ENCODE measurements at places on chromosomes 2 and 18.

- no peak for DNase-seq
Measured at GRCh38 chr2:41972819-41973218, 75.0 kb upstream of the PKDCC start.

DNA sequence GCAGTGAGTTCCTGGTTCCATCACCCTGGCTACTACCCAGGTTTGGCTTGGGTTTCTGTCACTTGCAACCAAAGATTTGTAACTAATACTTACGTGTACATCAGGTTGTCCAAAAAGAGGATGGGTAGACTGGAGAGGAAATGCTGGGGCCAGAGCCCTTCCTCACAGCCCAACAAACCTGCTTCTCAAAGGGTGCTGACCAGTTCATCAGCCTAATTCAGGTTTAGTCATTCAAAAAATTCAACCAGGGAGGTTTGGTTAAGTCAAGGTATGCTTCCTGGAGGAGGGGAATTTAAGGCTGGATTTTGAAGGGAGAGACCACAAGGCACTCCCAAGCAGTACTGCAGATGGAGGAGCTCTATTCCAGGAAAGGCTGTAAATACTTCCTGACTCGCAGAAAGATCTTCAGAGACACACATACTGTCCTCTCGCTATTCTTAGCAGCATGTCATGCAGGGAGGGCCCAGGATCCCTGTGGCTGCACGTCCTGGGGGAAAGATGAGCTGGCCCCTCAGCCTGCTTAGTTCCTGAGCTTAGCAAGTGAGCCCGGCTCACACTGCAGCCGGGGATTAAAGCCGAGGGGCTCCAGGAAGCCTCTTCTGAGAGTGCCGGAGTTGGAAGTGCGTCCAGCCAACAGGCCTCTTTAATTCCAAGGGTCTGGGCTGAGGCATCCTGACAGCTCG, 40.0 kb upstream of the BIN1 start:
- no peak for DNase-seq

DNA sequence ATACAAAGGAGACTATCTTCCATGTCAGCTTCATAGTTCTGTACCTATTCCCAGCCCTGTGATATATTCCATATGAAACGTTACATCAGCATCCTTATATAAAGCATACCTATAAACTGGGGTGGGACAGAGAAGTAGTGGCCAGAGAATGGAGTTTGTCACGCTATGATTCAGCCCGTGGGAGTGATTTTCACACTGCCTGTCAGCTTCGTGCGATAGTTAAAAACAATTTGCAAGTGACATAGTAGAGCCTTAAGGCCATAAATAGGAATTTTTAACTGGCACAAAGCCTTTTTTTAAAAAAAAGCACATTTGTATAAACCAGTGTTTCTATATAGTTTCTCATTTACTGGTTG, 30.2 kb downstream of the PKP4 start:
- no peak for DNase-seq

DNA sequence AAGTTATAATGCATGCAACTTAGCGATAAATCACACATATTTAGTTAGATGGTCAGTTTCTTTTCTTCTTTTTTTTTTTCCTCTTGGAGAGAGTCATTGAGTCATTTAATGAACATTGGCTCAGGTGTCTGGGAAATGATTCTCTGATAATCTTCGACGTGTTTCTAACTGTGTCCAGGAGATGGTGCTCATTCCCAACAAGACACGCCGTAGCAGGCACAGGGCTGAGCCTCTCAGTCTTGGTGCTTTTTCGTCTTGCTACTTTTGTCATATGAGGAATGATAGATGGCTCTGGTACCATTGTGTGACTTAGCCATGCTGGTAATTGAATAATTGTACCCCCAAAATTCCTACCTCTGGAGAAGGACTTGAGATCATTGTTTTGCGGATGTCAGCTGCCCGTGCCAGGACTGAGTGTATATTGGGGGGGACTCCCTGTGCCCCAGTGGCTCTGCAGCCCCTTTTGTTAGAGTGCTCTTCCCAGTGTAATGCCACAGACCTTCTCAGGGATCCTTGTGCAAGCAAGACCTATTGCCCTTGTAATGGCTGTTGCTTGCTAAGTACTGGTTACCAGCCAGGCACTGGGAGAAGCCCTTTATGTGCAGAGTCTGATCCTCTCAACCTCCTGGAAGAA, 107.6 kb upstream of the CYRIA start:
- DNase-seq = peak; percentile 11

DNA sequence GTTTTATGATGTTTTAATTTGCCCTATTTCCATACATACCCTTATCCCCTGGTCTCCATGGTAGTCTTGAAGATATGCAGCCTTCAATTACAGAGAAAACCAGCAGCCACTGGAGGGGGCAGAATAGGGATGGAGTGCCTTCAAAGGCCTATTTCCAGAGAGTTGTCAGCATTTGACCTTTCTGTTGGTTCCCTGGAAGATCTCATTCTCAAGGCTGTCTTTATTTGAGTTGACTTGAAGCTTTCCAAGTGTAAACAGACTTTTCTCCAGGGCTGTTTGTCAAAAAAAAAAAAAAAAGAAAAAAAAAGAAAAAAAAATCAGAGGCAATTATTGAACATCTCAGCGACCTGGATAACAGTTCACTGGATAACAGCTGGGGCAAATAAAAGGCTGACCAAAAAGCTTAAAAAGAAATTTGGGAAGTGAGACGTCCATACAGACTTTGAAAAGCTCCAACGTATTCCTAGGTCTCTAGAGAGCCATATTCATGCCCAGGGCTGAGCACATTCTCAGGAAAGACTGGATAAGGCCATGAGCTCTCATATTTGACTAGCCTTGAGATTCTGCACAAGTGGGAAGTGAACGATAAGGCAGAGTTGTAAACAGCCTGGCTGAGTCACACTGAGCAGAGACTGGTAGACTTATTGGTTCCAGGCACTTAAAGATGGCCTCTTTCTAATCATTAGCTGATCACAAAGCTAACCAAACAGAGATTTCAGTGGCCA, 126.6 kb downstream of the VAPA start:
- DNase-seq = no peak

- DNase-seq = no peak
Measured at GRCh38 chr18:6069103-6069502, 173.8 kb upstream of the TMEM200C start.

- DNase-seq = no peak
Measured at GRCh38 chr2:44786045-44786816, 155.3 kb upstream of the SIX3 start.

DNA sequence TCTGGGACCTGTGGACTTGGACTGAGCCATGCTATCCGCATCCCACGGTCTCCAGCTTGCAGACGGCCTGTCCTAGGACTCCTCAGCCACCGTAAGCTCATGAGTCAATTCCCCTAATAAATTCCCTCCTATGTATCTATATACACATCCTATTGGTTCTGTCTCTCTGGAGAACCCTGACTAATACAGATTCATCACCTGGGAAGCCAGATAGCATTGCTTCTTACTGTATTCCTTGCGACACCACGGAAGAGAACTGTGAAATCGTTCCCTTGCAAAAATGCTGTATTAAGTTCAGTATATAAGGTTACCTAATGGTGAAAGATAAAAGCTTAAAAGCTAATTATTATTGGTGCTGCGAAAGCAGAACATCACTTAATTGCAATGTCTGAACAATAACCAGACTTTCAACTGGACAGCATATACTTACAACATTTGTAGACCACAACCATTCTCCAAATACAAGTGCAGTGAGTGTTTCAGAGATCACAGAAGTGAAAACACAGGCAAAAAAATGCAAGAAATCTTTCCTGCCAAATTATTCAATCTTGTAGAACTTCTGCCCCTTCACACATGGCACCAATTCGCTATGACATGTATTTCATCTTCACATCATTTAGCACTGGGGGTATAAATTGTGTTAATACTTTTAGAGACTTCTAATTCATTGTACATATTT, 352.9 kb downstream of the TXNL1 start:
- DNase-seq = no peak

- DNase-seq = no peak
Measured at GRCh38 chr2:44778221-44778654, 163.3 kb upstream of the SIX3 start.

DNA sequence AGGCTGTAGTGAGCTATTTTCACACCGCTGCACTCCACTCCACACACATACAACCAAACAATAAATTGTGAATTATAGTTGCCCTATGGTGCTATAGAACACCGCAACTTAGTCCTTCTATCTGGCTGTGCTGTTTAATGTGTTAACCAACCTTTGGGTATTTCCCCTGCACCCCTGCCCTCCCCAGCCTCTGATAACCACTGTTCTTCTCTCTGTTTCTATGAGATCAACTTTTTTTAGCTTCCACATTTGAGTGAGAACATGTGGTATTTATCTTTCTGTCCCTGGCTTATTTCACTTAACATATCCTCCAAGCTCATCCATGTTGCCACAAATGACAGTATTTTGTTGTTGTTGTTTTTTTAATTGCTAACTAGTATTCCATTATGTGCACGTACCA, 32.5 kb downstream of the TET3 start:
- DNase-seq = no peak

DNA sequence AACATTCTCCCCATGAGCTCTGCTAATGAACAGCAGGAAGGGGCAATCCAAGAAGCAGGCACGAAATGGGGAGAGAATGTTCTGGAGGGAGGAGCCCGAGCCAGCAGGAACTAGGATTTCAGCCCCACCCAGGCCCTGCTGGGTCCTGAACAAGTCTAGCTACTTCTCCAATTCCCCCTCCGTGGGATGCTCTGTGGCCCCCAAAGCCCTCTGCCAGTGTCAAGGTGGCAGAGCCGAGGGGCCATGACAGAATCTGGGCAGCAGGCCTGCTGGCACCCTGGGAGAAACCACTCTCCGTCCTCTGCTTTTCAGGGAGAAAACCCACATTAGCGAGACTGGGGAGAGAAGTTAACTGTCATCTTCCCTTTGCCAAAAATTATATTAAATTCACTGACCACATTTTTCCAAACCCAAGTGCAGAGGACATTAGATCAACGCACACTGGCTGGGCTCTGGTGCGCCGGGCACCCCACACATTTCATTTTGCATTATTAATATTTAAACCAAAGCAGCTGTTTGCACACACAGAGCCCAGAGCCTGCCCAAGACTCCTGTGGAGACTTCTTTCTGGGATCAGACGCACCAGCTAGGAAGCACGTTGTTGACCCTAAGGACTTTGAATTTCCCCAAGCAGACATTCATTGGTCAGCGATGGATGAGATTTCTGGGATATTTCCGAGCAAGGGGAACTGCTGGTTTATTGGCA, 80.2 kb upstream of the PKDCC start:
- DNase-seq = no peak

GRCh38 chr2:39875914-39876267, 96.8 kb upstream of the THUMPD2 start:
- DNase-seq = no peak

- no peak for DNase-seq
Measured at GRCh38 chr2:223100061-223100511, 48.1 kb downstream of the KCNE4 start.

GRCh38 chr2:320561-320960, 32.7 kb upstream of the ALKAL2 start:
- DNase-seq = no peak

DNA sequence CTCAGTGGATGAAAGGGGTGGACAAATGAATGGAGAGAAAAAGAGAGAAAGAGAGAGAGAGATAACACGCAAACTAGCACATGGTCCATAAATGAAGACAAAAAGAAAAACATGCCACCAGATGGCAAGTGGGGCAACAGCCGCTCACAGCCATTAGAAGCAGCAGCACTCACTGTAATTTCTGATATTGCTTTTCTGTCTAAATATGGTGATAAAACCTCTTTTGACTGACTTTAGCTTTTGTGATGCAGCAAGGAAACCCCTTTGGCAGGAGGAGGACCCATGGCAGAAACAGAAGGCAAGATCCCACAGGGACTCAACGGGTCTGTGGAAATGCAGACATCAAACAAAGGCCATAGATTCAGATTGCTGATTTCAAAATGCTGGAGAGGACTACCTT, 88.0 kb upstream of the CDH20 start:
- no peak for DNase-seq

- no peak for DNase-seq
Measured at GRCh38 chr2:230734247-230735175, 21.9 kb downstream of the CAB39 start.

GRCh38 chr2:28350791-28351285, 41.8 kb upstream of the FOSL2 start:
- no peak for DNase-seq

DNA sequence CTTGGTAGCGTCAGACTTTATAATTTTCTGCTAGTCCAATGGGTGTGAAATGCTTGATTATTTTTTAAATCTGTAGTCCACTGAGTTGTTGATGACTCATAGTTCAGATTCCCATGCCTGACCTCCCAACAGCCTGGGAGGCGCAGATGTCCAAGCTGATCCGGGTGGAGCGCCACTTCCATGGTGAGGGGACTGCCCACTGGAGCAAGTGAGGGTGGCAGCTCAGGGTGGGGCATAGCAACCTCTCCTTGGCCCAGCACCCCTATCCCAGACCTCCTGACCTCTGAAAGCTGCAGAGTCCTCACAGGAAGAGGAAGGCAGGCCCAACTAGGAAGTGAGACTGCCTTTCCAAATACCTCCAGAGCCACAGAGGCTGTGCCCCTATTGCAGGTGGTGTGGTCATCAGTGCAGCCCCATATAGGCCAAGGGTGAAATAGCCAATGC, 4.4 kb downstream of the MAL start:
- no peak for DNase-seq

GRCh38 chr2:176820371-176820932, 392.1 kb upstream of the HNRNPA3 start:
- no peak for DNase-seq

DNA sequence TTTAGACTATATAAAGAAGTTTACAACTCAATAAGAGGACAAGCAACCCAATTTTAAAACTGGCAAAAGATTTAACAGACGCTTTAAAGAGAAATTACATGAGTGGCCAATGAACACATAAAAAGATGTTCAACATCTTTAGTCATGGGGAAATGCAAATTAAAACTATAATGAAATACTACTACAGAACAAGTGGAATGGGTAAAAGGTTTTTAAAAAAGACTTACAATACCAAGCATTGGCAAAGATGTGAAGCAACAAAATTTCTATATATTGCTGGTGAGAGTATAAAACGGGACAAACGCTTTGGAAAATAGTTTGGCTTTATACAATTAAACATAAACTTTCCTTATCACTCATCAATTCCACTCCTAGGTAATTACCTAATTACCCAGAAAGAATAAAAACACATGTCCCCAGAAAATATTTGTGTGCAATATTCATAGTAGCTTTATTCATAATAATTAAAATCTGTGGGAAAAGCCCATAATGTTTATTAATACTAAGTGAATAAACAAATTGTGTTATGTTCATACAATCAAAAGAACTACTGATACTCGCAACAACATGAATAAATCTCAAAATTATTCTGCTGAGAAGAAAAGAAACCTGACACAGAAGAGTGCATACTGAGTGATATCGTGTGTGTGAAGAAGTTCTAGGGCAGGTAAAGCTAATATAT, 76.7 kb upstream of the MYCN start:
- no peak for DNase-seq

- DNase-seq = peak; percentile 16
Measured at GRCh38 chr18:57910817-57911216, 107.7 kb upstream of the ATP8B1 start.

- DNase-seq = no peak
Measured at GRCh38 chr18:28013066-28013465, 163.9 kb downstream of the CDH2 start.

GRCh38 chr18:80167931-80168330, 58.9 kb downstream of the ADNP2 start:
- no peak for DNase-seq

- peak; percentile 71 for DNase-seq
Measured at GRCh38 chr2:39494784-39495251, 57.7 kb upstream of the MAP4K3 start.
